Sigmoid colon (tissue), 7 donors: ENCODE measurements at places on chromosomes 12 and 14. TPM values are rescaled to one million over a fixed set of nuclear protein-coding genes. Genes with fewer than 3 reads are reported as not detected.

The NDUFB1 gene
- 652 TPM for total RNA-seq

DNA sequence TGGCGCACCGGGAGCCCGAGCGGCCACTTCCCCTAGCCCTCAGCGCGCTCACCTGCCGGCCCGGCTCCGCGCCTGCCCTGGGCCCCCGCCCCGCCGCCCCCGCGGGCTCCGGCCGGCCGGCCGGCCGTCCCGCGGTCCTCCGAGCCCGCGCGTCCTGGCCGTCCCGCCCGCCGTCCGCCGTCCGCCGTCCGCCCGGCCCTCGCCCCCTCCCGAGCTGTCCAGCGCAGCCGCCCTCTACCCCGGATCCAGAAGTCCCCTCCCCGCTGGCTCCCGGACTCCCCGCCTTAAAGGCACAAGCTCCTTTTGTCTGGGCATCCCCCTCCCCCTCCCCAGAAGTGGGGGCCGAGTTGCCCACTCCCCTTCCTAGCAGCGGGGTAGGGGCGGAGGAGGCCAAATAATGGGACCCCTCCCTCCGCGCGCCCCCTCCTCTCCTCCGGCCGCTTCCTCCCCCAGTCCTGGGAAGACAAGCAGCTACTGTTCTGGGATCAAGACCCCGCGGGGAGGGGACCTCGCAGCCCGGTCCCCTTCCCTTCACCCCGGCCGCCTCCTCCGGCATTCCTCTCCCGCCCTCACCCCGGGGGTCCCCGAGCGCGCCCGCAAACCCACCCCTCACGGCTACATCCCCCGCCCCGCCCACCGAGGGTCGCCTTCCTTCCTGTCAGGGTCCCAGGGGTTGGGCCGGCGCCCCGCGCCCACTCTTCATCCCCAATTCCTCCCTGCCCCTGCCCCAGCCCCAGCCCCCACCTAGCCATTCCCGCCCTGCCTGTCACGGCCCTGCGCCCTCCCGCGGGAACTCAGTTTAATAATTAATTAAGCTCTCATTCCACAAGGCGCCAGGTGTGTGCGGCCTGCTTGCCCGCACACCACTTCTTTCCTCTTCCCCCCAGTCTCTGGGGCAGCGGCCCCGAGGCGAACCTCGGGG lies at the start of gene ADCY6:
Gene ADCY6, minus strand, starts transcription at position 236 of the 922 bp plus-strand sequence. CDS start 5,655 bp downstream, outside the sequence.
- H3K4me1 ChIP-seq, result peaks cover 25% of the 10 kb centered on the region
- H3K4me3 ChIP-seq, result peak within 1 kb of the TSS; percentile 93
- peak within 1 kb of the TSS; percentile 88 for H3K27ac ChIP-seq

DNA sequence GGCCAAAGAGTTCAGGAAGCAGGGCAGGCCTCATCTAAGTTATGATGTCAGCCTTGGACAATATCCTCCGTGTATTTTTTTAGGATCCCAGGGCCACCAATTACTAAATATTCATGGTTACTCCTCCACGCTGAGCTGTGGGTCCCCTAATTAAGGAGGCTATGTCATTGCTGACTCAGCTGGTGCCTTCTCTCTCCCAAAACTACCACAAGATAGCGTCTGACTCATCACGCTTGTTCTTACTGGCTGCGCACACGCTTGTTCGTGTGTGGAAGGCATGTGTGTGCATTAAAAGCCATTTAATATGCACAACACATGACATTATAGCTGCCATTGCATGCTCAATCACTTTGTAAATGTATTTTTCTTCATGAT lies 78.3 kb downstream of the GSC start:
- H3K4me1 ChIP-seq, result peaks cover 7% of the 10 kb centered on the region
- H3K27ac ChIP-seq, result no peak overlapping the region
- no peak overlapping the region for H3K4me3 ChIP-seq
- no peak for DNase-seq
- H3K36me3 ChIP-seq, result no peaks in the 10 kb centered on the region

DNA sequence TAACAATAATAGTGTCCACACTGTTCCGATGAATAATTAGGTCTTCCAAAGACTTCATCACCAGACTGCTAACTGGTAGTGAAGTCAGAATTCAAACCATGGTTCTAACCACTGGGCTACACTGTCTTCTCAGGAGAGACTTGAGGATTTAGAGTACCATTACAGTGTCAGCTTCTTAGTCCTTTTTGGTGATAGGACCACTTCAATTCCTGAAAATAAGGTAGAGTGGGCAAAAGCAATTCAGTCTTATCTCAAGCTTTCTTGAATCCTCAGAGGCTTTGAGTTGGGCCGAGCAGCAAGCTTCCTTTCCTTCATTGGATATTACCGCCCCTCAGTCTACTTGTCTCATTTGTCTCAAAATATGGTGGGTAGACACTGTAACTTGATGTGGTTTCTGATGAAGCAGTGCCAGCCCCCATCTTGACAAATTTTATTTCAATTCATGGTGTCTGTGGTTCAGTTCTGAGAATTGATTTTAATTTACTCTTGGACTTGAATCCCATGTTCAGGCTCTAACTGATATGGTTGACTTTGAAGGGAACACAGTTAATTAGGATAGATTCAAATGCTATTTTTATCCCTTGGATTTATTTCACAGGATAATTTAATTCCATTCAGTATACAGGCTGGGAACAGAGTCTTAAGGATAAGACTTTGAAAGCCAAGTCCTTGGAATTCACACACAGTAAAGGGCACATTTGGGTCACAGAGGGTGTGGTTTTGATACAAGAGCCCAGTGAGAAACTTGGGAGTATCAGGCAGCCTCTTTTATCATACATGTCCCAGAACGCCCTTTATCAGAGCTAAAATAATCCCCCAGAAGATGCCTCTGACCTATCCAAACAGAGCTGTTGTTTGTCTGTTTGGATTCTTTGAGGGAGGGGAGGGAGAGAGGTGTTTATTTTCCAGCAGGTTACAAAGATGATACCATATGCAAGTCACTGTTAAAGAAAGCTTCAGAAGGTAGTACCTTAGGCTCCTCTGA lies 167.3 kb downstream of the PRKCH start:
- no peak overlapping the region for H3K4me3 ChIP-seq
- H3K36me3 ChIP-seq, result no peaks in the 10 kb centered on the region
- no peak for DNase-seq
- no peak overlapping the region for H3K27ac ChIP-seq
- no peaks in the 10 kb centered on the region for H3K27me3 ChIP-seq

DNA sequence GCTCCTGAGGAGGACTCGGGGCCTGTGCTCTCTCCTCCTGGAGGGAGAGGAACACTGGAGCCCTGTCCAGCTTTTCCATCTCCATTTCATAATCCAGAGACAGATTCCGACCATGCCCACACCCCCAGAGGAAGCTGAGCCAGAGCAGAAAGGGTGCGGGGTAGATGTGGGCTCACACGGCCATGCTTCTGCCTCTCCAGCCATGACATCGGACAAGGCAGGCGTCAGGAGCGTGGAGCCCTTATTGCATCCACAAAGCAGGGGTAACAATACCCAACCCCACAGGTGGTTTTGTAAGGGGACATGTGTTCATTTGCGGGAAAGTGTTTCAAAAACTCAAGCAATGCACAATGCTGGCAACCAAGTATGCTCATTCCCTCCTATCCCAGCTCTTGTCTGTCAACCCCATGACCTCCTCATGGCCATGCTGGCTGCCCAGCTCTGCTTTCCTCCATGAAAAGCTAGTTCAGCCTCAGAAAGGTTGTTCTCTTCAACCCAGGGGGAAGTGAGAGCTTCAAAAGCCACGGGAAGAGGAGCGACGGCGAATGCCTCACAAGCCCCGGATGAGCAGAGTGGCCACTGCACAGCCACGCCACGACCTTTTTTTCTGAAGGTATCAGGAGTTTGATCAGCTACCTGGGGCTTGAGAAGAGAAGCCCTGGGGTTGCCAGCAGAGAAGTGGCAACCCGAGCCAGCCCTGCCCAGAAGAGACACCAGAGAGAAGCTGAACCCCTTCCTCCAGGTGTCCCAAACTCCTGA lies 161.7 kb downstream of the DPF3 start:
- H3K4me3 ChIP-seq, result no peak overlapping the region
- DNase-seq, result no peak
- H3K27ac ChIP-seq, result no peak overlapping the region
- no peaks in the 10 kb centered on the region for H3K4me1 ChIP-seq
- no peaks in the 10 kb centered on the region for H3K36me3 ChIP-seq

GRCh38 chr12:13075118-13075480 lies 28.4 kb downstream of the GSG1 start:
- no peak overlapping the region for H3K27ac ChIP-seq
- H3K4me3 ChIP-seq, result no peak overlapping the region
- H3K4me1 ChIP-seq, result no peaks in the 10 kb centered on the region
- no peaks in the 10 kb centered on the region for H3K27me3 ChIP-seq

GRCh38 chr14:34649344-34649743 lies 19.4 kb upstream of the SNX6 start:
- no peaks in the 10 kb centered on the region for H3K27me3 ChIP-seq
- H3K4me3 ChIP-seq, result no peak overlapping the region

The NEUROD4 gene
- total RNA-seq, result not detected

DNA sequence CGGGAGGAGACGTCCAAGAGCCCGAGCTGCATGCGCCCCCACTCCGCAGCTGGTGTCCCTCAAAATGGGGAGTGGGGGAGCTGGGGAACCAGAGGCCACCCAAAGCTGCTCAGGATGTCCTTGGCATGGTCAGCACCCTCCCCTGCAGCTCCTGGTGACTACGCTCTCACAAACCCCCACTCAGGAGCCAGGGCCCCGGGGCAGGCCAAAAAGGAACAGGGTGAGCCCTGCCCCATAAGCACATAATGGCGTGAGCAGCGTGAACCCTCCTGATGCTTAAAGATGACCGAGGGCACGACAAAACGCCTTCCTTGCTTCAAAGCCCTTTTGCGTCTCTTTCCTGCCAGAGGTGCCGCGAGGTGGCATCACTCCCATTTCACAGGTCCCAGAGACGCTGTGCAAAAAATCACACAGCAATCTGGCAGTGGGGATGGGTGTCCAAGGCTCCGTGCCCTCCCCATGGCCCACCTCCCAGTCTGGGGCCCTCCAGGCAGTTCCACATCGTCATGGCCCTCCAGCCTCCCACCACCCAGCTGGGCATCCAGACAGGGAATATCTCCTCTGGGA lies 13.5 kb downstream of the NCOR2 start:
- H3K4me3 ChIP-seq, result no peak overlapping the region
- peaks cover 99% of the 10 kb centered on the region for H3K4me1 ChIP-seq
- no peaks in the 10 kb centered on the region for H3K27me3 ChIP-seq
- H3K27ac ChIP-seq, result peak overlapping the region; percentile 33
- H3K36me3 ChIP-seq, result no peaks in the 10 kb centered on the region
- peak; percentile 63 for DNase-seq

The MYH6 gene
- total RNA-seq, result not detected

The INSM2 gene
- total RNA-seq, result not detected

The C14orf39 gene
- 1.6 TPM for total RNA-seq

DNA sequence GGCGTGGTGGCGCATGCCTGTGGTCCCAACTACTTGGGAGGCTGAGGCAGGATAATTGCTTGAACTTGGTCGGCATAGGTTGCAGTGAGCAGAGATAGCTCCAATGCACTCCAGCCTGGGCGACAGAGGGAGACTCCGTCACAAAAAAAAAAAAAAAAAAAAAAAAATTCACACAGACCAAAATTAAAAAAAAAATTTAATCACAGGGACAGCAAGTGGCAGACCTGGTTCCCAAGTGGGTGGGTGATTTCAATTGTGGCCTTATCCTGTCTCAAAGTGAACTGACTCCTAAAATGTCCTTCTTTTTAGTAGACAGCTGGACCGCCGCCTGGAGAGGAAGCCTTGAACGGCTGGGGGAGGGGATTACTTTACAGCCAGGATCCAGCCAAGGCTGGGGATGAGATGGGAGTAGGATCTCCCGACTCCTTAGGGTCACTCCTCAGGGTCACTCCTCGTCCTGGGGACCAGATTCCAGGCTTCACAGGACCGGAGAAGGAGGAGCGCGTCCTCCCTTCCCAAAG lies 1.5 kb upstream of the KCNH3 start:
- peaks cover 66% of the 10 kb centered on the region for H3K27me3 ChIP-seq
- H3K4me3 ChIP-seq, result peak overlapping the region; percentile 48
- H3K36me3 ChIP-seq, result no peaks in the 10 kb centered on the region
- no peak overlapping the region for H3K27ac ChIP-seq

The SPX gene
- 0.71 TPM for total RNA-seq

DNA sequence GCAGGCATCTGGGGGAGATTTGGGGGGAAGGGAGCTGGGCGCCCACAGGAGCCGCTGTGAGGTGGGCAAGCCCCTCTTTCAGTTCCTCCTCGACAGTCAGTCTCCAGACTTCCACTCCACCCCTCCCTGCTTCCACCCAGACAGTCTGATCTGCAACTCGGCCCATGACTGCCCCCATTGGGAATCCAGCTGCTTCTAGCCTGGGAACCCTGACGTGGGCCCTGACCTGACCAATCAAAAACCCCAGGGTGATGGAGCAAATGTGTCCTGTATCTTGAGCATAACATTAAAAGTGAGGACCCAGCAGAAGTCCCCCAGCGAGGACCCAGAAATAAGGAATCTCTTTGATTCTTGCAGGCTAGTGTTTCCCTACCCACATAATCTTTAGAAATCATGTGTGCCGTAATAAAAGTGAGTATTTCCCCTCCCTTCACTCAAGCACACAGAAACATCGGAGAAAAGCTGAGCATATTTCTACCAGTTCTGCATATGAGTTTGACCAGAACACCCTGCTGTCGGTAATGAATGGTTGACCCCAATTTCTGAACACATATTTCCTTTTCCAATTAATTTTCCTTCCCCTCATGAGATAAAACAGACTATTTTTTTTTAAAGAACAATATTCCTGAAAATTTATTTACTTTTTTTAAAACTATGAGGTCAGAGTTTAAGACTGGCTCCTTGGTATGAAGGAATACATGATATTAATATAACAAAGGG lies 6.4 kb downstream of the SSH1 start:
- no peak overlapping the region for H3K4me3 ChIP-seq
- no peaks in the 10 kb centered on the region for H3K27me3 ChIP-seq
- peaks cover 28% of the 10 kb centered on the region for H3K36me3 ChIP-seq
- peak; percentile 81 for DNase-seq
- H3K4me1 ChIP-seq, result no peaks in the 10 kb centered on the region
- peak overlapping the region; percentile 25 for H3K27ac ChIP-seq

DNA sequence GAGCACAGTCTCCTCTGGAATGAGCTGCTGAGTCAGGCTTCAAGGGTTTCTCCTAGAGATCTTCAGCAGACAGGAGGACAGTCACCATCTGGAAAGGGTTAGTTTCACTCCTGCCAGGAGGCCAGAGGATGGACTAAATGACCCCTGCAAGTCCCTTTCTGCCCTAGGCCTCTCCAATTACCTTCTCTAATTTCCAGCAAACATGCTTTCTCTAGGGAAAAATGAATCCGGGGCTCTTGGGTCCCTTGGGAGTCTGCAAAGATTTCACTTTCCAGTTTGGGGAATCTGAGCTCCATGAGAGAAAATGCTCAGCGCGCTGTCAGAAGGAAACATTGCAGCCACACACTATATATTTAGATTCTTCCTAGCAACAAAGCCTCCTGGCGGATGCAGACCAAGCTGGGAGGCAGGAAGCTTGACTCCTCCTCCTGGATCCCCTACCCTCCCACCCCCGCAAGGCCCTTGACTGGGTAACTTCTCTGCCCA lies 184.4 kb upstream of the CCND2 start:
- no peaks in the 10 kb centered on the region for H3K4me1 ChIP-seq
- H3K27ac ChIP-seq, result no peak overlapping the region
- no peak overlapping the region for H3K4me3 ChIP-seq
- H3K27me3 ChIP-seq, result no peaks in the 10 kb centered on the region
- DNase-seq, result no peak

- H3K36me3 ChIP-seq, result no peaks in the 10 kb centered on the region
- DNase-seq, result peak; percentile 81
- no peaks in the 10 kb centered on the region for H3K27me3 ChIP-seq
Observed at GRCh38 chr14:94844593-94845152, 74.8 kb upstream of the GSC start.

- H3K4me3 ChIP-seq, result no peak overlapping the region
- no peaks in the 10 kb centered on the region for H3K4me1 ChIP-seq
- peaks cover 4% of the 10 kb centered on the region for H3K36me3 ChIP-seq
- H3K27ac ChIP-seq, result peak overlapping the region; percentile 86
- no peaks in the 10 kb centered on the region for H3K27me3 ChIP-seq
- DNase-seq, result no peak
Observed at GRCh38 chr14:69094481-69094880, 58.4 kb downstream of the DCAF5 start.
